ENCODE measurements at places on chromosomes 13 and 19.

DNA sequence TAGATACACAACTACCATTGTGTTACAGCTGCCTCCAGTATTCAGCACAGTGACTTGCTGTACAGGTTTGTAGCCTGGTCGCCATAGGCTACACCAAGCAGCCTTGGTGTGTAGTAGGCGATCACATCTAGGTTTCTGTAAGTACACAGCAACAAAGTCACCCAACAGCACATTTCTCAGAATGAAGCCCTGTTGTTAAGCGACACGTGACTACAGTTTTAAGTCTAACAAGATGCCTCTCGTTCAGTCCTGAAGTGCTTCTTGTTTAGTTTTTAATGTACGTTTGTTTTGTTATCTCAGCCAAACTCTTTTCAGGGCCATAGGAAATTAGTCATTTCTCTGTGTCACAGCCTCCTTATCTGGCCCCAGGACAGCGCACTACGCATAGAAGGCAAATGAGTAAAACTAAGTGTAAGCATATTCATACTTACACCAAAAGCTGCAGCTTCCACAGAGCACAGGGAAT, 50.0 kb upstream of the GPR183 start:
- no peak for DNase-seq

- DNase-seq: no peak
Observed at GRCh38 chr13:87674247-87674738, 3.1 kb downstream of the SLITRK5 start.

GRCh38 chr19:27974082-27974513, 1238.9 kb downstream of the UQCRFS1 start:
- DNase-seq: no peak

DNA sequence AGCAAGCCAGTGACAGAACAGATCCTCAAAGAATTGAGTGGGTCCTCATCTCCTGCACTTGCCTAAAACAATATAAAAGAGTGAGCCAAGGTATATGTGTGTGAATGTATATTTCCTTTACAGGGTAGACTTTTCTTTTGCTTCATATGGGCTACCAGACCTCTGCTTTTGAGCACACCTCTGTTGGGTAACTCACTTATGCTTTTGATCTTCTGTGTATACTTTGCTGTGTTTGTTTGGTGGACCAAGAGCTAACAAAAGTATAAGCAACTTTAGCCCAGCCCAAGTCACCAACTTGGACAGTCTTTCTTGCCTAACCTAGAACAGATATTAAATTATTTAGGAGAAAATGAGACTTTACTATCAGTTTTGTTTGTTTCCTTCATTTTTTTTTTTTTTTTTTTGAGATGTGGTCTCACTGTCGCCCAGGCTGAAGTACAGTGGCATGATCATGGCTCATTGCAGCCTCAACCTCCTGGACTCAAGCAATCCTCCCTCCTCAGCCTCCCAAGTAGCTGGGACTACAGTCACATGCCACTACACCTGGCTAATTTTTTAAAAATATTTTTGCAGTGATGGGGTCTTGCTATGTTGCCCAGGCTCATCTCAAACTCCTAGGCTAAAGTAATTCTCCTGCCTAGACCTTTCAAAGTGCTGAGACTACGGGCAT, 513.1 kb downstream of the DCT start:
- DNase-seq: no peak

DNA sequence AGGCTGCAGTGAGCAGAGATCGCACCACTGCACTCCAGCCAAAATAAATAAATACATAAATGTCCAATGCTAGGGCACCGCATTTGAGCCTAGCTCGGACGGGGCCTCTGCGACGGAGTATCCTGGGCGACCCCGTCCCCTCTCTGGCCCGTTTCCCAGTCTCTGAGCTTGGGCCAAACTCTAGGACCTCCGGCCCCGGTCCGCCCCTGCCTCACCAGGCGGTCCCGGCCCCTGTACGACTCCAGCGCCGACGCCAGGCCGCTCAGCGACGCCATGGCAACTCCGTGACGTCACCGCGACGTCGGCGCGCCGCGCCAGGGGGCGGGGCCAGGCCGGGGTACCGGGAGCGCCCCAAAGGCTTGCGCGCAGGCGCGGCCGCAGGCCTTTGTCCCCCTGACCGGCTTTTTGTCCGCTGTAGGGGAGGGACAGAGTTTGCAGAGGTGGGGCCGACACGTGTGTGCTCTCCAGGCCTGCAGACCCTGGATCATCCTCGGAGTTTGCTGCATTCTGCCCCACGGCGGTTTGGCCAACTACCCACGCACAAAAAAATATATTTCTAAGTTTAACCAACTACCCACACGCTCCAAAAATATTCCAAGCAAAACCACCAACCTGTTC, at the start of gene PEX11G:
TSS of gene PEX11G (minus strand) at position 300 of the 618 bp plus-strand sequence. CDS start at position 275, 25 bp downstream.
- peak; percentile 87 for DNase-seq

DNA sequence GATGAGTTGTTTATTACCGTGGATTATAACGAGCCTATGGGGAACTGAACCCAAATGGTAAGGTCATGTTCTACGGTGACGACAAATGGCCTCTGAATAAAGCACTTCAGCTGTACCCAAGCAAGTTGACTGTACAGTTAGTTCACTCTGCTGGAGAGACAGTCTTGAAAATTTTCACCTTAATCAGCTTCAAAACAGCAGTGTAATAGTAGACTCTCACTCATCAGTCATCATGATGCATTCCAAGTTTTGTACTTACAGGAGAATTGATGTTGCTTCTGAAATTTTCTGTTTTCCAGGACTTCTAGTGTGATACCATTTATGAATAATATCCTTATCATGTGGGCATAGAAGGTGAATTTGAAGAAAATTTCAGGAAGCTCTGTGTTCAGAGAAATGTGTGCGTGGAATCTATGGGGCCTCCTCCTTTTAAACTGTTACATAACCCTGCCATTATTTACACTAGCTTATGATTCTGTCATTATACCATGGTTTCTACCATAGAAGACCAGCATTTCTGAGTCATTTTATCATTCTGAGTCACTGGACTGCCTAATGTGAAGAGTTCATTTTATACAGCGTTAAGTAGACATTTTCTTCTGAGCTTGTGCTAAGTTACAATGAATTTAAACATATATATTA, 96.9 kb downstream of the WDFY2 start:
- DNase-seq: no peak

DNA sequence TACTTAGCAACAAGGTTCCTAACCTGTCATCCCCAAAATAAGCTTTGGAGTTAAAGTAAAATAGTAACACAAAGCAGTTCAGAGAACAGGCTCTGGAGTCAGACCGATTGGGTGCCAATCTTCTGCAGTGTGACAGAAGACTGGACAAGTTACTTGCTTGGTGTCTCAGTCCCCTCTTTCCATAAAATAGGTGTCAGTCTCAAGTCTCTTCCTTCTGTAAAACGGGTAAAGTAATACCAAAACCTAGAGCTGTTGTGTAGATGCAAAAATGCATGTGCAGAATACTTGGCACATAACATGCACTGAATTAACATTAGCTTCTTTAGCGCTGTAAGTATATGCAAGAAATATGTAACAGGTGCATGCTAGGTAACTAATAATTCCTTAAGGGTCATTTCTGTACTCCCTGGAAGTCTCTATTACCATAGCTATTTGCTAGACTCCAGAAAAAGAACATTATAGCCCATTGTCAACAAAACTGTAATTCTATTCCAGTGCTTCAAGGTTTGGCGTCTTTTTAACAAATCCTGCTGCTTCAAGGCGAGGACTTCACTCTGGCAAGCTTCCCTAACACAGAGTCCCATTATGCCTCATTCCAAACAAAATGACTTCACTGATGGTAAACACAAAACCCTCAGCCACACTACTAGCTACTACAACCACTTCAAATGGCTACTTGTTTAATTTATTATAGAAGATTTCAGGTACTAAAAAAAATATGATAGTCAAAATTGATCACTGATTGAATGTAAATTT, 32.8 kb downstream of the ELF1 start:
- no peak for DNase-seq

GRCh38 chr13:56563663-56564062, 577.1 kb upstream of the PRR20A start:
- DNase-seq: no peak

DNA sequence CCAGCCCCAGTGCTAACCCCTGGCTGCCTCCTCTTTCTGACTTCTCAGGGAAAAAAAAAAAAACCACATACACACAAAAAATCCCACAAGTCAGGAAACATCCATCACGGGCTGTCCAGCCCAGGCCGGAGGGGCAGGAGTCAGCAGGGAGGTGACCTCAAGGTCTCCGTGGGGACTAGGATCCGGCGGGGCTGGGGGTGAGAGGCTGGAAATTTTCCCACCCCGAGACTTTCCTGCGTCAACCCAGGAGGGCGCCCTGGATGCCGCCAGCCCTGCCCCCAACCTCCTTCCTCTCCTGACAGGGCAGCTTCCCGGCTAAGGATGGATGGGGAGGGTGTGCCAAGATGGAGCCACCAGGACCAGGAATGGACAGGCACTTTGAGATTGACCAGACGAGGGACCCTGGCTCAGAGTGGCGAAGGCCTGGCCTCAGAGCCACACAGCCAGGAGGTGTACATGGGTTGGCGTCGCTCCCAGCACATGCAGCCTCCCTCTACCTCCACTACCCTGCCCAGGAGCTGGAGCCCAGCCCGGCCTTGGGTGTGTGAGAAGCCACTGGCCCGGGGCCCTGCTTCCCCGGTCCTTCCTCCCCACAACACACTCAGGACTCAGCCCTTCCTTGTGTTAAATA, 33.3 kb downstream of the BLOC1S3 start:
- DNase-seq: no peak

GRCh38 chr13:110393761-110394160, 86.7 kb downstream of the COL4A2 start:
- DNase-seq: no peak

Data from NCI-H510A (cell line).